ENCODE measurements at places on chromosomes 4 and X.

- no peak for DNase-seq
These were observed 107.7 kb upstream of the ATXN3L start for GRCh38 chrX:13427441-13428052.

- DNase-seq, result no peak
These were observed 178.6 kb downstream of the DMD start for GRCh38 chrX:33032700-33033099.

DNA sequence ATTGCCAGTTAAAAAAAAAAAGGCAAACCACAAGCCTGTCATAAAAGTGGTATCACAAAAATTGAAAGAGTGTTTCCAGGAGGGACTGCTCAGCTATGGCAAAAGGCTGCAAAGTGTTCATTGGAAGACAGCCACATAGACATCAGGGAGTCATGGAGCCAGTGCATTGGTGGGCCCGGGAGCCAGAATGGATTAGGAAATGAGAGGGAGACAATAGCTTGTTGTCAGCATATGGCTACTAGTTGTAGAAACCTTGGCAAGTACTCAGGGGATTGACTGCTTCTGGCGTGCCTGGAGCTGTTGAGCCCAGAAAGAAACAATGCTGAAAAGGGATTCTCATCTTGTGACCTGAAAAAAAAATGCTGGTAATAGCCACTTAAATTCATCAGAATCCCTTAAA lies 5.0 kb downstream of the GAR1 start:
- DNase-seq, result no peak

- DNase-seq, result no peak
These were observed 269.2 kb downstream of the FSTL5 start for GRCh38 chr4:161894493-161895167.

Measured in T-helper 1 cell (primary cell).